CD14-positive monocyte (primary cell): ENCODE measurements at places on chromosomes 7 and 10. TPM values are rescaled to one million over a fixed set of nuclear protein-coding genes. Genes with fewer than 3 reads are reported as not detected.
A peak's percentile ranks its signal among the peaks of the same experiment; 100 is the strongest.

HIPK2 gene
- polyA plus RNA-seq = 1.6 TPM

SPACDR gene
- polyA plus RNA-seq = 1.9 and 2.5 TPM in 2 replicates

HMX3 gene
- polyA plus RNA-seq = not detected

KCNH2 gene
- not detected for polyA plus RNA-seq

- DNase-seq = no peak
Observed at GRCh38 chr10:58414270-58415041, 29.2 kb downstream of the TFAM start.

DNA sequence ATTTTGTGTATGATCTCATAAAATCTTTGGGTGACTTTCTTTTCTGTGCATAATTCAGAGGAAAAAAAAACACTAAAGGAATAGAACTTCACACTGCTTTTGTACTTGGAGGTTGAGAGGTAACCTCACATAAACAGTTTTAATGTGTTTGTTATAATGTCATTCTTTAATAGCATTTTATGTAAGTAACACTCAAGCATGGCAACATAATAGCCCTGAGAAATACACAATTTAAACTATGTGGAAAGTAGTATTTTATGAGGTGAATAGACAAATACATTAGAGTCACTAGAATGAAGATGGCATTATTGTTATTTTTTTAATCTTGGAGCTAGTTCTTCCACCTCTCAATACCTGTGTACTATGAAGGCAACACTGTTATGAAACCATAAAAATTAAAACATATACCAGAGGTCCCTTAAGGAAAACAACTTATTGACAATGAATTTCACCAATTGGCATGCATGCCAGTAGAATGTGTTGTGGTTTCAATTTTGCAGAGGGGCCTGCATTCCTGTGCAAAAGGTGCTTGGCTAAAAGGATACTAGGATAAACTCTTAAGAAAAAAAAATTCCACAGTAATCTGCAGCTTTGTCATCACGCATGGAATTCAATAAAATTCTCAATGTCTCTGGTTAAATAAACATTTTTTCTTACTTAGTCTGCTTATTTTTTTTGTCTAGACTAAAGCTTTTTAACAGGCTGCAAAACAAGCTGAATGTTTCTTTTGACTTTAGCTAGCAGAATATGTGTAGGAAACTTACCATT lies 102.5 kb downstream of the CD36 start:
- DNase-seq = no peak

- DNase-seq = no peak
Observed at GRCh38 chr10:55550236-55550635, 749.2 kb upstream of the PCDH15 start.

- DNase-seq = no peak
Observed at GRCh38 chr10:98273057-98273850, 5.3 kb upstream of the LOXL4 start.

DNA sequence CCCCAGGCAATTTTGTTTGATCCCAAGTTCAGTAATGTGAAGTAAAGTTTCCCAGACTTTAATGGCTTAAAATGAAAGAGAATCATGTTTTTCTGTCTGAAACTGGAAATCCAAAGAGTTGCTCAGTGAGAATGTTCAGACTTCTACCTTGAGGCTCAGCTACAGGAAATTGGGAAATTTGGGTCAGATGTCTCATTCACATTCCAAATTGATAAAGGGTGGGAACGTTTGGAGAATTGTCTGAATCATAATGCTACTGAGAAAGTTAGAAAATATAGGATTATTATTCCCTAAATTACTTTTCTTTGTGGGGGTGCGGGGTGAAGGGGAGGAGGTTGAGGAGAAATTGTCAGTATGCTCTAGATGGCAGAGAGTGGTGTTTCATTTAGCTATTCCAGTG lies 773.9 kb downstream of the LRMDA start:
- DNase-seq = no peak

GRCh38 chr10:29820890-29821461 lies 186.2 kb upstream of the SVIL start:
- DNase-seq = no peak

- no peak for DNase-seq
Observed at GRCh38 chr10:104077247-104077646, 8.4 kb downstream of the COL17A1 start.

DNA sequence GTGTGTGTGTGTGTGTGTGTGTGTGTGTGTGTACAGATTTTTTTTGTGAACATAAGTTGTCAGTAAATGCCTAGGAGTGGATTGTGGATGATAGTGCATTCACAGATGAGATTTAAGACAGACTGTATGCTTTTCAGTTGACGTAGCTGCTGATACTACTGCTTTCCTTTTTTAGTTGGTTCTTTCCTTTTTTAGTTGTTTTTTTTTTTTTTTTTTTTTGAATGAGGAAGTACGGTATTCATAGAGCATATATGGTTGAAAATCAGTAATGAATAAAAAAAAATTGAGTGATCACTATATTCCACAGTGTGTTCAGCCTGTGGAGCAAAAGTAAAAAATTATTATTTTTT lies 80.5 kb downstream of the RBM33 start:
- DNase-seq = no peak

- no peak for DNase-seq
Observed at GRCh38 chr10:130105724-130106123, 4.9 kb downstream of the C10orf143 start.

DNA sequence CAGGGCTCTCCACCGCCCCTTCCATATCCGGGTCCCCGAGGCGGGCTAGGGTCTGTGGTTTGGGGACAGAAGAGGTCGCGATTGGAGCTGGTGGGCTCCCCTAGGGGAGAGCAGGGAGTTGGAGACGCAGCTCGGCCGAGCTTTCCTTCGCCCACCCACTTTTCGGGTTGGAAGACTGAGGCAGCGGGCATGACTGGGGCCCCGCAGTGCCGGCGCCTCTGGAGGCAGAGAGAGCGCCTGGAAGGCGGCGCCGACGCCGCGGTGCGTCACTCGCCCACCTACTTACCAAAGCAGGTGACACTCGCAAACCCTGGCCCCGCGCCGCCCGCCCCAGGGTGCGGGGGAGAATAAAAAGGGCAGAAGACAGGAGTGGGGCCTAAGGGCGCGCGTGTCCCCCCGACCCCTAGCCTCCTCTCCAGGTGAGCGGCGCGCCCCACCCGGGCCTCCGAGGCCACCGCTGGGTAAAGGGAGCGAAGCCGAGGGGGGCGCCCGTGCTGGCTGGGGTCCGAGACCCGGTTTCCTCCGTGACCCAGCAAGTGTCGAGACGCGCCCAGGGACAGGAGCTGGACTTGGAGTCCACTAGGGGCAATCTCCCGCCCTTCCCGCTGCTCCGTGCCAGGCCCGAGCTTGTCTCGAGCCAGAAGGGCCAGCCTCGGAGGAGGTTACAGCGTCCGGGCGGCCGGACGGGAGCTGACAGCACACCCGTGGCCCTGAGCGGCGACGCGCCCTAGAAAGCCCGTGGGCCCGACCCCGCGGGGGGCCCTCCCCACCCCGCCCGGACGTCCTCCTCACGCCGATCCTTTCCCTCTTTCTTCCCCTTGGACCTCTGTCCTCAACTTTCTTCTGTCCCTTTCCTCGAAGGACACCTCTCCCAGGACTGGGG lies 34.4 kb upstream of the GRID1 start:
- DNase-seq = no peak

GRCh38 chr7:158468700-158469296 lies 118.8 kb downstream of the PTPRN2 start:
- no peak for DNase-seq

- peak; percentile 53 for DNase-seq
Observed at GRCh38 chr10:77846718-77847311, 79.7 kb downstream of the DLG5 start.

- no peak for DNase-seq
Observed at GRCh38 chr7:73615886-73616285, 8.4 kb downstream of the MLXIPL start.

DNA sequence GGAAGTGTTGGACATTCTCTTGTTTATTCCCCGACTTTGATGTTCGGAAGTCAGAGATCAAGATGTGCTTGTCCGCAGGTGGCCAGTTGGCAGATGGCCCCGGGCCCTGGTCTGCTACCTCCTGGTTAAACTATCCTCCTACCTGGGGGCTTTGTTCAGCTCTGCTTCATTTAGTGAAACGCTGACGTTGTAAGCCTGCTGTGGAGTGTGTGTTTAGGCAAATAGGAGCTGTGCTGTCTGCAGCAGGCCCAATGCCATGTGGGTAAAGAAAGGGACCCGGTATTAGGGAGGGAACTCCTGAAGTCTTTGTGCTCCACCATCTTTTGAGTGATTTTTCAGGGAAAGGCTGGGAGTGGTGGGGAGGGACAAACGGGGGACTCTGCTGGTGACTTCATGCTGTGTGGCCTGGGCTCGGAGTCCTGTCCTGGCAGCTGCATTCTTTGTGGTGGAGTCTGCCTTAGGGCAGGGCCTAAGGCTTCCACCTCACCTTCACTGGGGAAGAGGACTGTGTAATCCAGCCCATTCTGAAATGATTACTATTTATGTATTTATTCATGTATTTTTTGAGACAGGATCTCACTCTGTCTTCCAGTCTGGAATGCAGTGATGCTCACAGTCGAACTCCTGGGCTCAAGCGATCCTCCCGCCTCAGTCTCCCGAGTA lies 171.1 kb upstream of the KLF6 start:
- no peak for DNase-seq

DNA sequence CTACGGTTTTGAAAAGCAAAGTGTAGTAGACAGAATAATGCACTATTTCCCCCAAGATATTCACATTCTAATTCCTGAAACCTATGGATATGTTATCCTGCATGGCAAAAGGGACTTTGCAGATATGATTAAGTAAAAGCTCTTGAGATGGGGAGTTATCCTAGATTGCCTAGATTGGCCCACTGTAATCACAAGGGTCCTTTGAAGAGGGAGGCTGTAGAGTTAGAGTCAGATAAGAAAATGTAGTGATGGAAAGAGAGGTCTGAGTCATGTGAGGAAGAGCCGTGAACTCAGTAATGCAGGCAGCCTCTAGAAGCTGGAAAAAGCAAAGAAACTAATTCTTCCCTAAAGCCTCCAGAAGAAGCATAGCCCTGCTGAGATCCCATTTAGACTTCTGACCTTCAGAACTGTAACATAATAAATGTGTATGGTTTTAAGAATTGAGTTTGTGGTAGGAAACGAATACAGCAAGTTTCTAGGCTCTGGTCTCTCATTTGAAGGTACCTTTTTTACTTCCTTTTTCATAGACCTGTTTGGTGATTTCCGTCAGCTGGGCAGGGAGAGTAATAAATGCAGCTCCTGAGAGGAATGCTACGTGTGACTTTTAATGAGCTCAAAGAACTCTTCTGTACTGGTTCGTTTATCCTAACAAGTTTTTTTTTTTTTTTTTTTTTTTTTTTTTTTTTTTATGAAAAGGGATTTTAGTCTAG lies 41.9 kb upstream of the NXPH1 start:
- DNase-seq = no peak
